H9 (cell line): ENCODE measurements at places on chromosomes 7 and 10.

- DNase-seq: no peak
Measured at GRCh38 chr10:122234416-122234815, 36.7 kb upstream of the BTBD16 start.

- no peak for DNase-seq
Measured at GRCh38 chr10:103968441-103969391, 1.8 kb downstream of the SLK start.

- no peak for DNase-seq
Measured at GRCh38 chr7:714251-714671, 12.2 kb upstream of the DNAAF5 start.

DNA sequence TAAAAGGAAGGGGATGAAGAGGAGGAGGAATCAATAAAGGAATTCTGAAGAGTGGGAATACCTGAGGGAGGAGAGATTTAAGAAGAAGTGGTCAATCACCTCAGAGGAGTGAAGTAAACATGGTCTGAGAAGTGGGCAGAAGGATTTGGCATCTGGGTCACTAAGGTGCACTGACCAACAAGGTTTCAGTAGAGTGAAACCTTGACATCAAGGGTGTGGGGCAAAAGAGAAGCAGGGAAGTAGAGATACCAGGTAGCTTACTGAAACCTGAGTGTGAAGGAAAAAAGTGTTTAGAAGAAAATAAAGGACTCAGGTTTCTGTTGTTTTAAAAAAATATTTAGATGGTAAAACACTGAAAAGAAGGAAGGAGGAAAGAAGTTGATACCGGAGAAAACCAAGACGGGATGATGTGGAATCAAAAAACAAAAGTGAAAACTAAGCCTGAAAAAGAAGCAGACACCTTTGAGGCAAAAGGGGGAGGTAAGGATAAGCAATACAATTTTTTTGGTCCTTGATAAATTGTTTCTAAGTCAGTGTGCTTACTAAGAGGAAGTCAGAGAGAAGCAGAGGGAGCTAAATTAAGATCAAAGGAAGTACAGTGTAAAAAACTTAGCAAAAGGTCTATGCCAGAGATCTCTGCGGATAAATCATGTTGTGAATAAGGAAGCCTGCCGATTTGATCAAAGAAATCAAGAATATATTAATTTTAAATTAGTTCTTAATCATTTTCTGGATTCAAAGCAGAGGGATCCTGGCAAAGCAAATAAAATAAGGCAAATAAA is 137.2 kb upstream of the GPR22 start:
- no peak for DNase-seq

GRCh38 chr10:76398043-76398710 is 966.8 kb downstream of the LRMDA start:
- no peak for DNase-seq

GRCh38 chr10:1280466-1281404 is 224.6 kb downstream of the WDR37 start:
- DNase-seq: no peak

GRCh38 chr7:133054162-133054840 is 27.6 kb downstream of the CHCHD3 start:
- no peak for DNase-seq

GRCh38 chr10:44972874-44973306 is 5.7 kb downstream of the DEPP1 start:
- no peak for DNase-seq
